AG08395 (cell line): ENCODE measurements at places on chromosomes 3 and 15.

- no peak for DNase-seq
Observed at GRCh38 chr15:27244047-27244446, 273.1 kb downstream of the GABRG3 start.

DNA sequence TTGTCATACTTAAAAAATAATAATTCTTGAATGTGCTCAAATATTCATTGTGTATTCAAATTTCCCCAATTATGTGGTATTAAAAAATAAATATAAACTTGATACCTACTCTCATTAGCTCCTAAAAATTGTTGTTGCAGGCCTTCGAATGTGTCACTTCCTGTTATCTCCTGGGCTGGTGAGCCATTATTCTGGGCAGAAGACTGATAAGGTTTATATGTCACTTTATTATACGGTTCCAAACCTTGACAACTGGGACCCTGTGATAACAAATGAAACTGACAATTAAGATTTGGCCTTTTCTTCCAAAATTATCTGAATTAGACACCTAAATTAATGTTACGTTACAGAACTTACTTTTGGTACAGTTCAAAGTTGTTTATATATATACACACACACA, 15.0 kb downstream of the CEP152 start:
- no peak for DNase-seq

GRCh38 chr3:196757876-196758739, 18.5 kb downstream of the PAK2 start:
- peak; percentile 19 for DNase-seq

DNA sequence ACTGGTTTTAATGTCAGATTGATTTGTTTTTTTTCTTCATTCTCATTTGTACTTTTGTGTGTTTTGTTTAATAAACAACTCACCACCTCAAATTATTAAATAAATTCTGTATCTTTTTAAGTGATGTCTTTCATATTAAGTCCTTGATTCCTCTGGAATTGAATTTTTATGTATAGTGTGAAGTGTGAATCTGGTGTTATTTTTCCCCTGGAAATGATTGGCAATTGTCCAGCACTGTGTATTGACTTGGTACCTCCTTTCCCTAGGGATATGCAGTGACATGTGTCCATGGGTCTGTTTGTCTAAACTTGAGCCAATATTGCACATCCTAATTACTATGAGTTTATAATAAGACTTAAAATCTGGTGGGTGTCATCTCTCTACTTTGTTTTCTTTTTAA, 2.1 kb downstream of the RNU5B-1 start:
- no peak for DNase-seq

DNA sequence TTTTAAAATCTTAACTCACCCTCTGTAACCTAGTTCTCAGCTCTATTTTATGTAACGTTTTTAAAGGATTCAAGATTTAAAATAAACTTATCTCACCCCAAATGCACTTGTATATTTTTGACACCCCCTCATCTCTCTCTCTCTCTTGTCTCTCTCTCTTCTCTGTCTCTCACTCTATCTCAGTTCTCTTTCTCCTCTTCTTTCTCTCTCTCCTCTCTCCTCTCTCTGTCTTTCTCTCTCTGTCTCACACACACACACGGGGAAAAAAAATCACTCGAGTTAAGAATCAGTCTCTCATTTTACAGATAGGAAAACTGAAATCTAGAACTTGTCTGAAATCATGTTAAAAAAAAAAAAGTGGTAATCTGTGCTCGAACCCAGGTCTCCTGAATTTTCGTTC, 108.5 kb downstream of the LPP start:
- DNase-seq = no peak

DNA sequence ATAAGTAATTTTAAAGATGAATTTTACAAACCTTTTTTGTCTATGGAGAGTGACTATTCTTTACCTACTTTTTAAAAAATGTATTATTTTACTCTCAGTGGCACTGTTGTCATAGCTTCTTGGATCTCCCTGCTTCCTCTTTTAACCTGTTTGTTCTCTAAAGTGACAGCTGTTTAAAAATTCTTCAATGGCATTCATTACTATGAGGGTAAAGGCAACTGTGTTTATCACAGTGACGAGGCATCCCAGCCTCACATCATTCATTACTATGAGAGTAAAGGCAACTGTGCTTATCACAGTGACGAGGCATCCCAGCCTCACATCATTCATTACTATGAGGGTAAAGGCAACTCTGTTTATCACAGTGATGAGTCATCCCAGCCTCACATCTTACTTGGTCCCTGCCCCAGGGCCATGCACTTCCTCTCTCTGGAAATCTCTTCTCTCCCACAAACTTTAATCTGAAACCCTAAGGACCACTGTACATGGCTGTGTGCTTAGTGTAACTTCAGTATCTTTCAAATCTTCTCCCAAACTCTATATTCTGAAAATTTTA, 101.7 kb upstream of the ZNF717 start:
- no peak for DNase-seq

- no peak for DNase-seq
Observed at GRCh38 chr3:147702509-147702908, 293.3 kb downstream of the ZIC1 start.

GRCh38 chr3:128328546-128329458, 137.9 kb downstream of the DNAJB8 start:
- no peak for DNase-seq

DNA sequence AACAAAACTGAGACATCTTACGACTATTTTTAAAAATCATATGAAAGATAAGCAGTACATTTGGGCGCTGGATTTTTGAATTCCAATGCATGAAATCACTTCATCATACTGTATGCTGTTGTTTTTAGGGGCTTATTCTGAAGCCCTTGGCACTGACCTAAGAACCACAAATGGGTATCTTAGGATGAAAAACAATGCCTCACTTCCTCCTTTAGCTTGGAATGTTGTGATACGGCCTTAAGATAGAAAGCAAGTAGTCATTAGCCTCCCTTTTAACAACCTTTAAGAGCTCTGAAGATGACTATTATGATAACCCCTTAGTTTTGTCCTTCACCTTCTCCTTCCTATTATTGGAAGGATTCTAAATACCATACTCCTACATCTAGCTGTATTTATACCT, 289.8 kb downstream of the ARPP21 start:
- DNase-seq = no peak
